ENCODE measurements at places on chromosomes 6 and 20. TPM values are rescaled to one million over a fixed set of nuclear protein-coding genes. Genes with fewer than 3 reads are reported as not detected.

COL12A1 gene
- 6.6 TPM for total RNA-seq

DNA sequence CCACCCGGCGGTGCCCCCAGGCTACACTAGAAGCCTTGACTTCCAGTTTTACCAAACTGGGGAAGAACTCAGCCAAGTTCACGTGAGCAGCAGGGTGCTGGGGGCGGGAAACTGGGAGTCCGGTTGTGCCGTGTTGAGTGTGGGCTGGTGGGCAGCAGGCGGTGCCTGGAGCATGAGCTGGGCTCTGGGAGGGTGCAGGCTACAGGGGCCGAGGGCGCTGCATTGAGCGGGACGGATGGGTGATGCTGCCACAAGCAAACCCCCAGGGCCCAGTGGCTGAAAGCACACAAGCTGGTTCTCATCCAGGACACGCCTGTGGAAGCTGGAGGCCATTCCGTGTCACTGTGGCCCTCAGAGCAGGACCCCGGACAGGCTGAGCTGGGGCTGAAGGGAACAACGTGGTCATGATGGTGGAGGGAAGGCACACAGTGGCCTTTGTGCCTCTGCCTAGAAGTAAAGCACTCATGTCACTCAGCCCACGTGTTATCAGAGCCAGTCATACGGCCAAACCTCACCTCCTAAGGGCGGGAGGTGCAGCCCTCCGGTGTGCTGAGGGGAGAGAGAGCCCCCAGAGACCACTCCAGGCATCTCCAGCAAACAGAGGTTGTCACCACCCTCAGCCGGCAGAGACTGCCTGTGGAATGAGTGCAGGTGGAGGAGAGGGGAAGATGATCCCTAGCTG, 29.5 kb downstream of the RBM38 start:
- no peak for DNase-seq

CGAS gene
- 46.2 TPM for total RNA-seq

GRCh38 chr6:22059946-22060345, 236.9 kb downstream of the PRL start:
- DNase-seq: no peak

GRCh38 chr20:47740862-47741184, 44.5 kb downstream of the SULF2 start:
- peak; percentile 42 for DNase-seq

FITM2 gene
- total RNA-seq: 7.4 TPM
